Central memory CD8-positive, alpha-beta T cell (primary cell): ENCODE measurements at places on chromosomes 13 and 19.

GRCh38 chr13:64553411-64554129 lies 2676.6 kb downstream of the PCDH9 start:
- no peaks in the 10 kb centered on the region for H3K4me1 ChIP-seq
- no peak overlapping the region for H3K27ac ChIP-seq
- peaks cover 2% of the 10 kb centered on the region for H3K36me3 ChIP-seq
- no peak overlapping the region for H3K4me3 ChIP-seq

- no peaks in the 10 kb centered on the region for H3K27me3 ChIP-seq
- no peak overlapping the region for H3K4me3 ChIP-seq
- DNase-seq: no peak
- peaks cover 19% of the 10 kb centered on the region for H3K36me3 ChIP-seq
- H3K27ac ChIP-seq: peak overlapping the region; percentile 91
Observed at GRCh38 chr19:48613852-48614435, 932 bp downstream of the FAM83E start.

- no peak for DNase-seq
- H3K4me1 ChIP-seq: no peaks in the 10 kb centered on the region
- no peaks in the 10 kb centered on the region for H3K36me3 ChIP-seq
Observed at GRCh38 chr13:28499609-28500008, 4.7 kb upstream of the FLT1 start.

DNA sequence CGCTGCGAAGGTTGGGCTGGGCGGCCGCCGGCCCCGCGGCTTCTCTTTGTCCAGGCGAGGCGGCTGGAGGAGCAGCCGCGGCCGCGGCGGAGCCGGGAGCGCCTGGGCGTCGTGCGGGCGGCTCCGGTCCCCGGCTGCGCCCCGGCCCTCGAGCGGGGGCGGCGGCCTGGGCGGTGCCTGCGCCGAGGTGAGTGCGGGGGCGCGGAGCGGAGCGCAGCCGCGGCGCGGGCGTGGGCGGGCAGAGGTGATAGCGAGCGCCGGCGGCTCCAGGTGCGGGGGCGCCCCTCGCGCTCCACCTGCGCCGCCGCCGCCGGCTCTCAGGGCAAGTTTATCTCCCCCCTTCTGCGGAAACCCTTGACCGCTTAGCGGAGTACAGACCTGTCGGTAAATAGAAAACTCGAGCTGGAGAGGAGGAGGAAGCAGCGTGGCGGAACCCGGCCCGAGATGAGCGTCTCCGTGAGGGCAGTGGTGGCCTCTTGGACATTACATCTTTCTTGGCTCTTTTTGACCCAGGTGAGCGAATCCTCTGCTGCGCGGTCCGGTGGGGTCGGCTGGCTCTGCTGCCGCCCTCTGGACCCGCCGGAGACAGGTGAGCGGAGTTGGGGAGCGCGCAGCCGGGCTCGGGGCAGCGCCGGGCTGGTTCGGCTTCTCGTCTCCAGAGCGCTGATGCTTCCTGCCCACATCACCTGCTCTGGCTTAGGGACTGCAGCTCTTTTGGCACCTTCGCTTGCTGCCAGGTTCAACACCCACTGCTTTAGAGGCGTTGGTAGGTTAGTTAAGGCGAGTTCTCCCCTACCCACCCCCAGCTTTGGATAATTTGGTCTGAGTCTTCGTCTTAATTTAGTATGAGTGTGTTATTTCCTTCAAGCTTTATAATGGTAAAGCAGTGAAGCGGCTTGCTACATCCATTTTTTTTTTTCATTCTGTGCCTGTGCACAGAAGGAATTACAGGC lies at the start of gene MTUS2:
Gene MTUS2 (plus strand): TSS at position 241 of the 953 bp plus-strand sequence.
- H3K36me3 ChIP-seq: no peaks in the 10 kb centered on the region
- H3K27ac ChIP-seq: no peak within 1 kb of the TSS
- no peak for DNase-seq
- H3K4me1 ChIP-seq: no peaks in the 10 kb centered on the region
- H3K4me3 ChIP-seq: peak within 1 kb of the TSS; percentile 49

DNA sequence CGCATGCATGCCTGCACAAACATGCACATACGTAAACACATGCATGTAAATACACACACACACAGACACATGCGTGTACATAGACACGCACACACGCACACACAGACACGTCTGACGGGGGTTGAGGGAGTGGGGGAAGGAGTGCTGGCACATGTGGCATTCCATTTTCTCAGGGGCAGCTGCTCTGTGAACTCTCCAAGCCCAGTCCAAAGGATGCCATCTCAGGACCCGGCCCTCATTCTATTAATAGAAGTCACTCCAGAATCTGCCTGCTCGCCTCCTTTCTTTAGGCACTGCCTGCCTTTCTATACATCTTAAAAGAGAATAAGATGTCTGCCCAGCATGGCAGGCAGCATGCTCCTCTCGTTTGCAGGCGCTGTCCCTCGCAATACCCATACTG lies 5.3 kb downstream of the ARHGEF7 start:
- H3K4me3 ChIP-seq: no peak overlapping the region
- H3K27ac ChIP-seq: no peak overlapping the region
- H3K36me3 ChIP-seq: no peaks in the 10 kb centered on the region
- peaks cover 5% of the 10 kb centered on the region for H3K4me1 ChIP-seq

DNA sequence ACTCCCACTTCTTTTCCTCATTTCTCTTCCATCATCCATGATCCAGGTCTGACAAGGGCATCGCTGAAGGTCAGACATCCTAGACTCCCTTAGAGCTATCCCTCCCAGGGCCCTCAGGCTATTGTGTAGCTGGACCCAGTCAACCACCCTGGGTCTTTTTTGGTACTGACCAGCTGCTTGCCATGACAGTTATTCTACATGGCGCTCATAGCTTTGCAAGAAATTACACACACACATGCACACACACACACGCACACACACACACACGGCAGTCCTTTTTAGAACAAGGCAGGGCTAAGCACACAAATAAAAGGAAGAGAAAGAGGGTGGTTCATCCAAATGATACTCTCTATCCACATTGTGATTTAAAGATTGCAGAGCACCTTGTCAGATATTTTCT lies 18.3 kb downstream of the SIAH3 start:
- H3K4me1 ChIP-seq: no peaks in the 10 kb centered on the region
- peaks cover 11% of the 10 kb centered on the region for H3K27me3 ChIP-seq
- no peak overlapping the region for H3K4me3 ChIP-seq
- no peak overlapping the region for H3K27ac ChIP-seq
